NCI-H187 (cell line): ENCODE measurements at places on chromosomes 3 and 15.
A peak's percentile ranks its signal among the peaks of the same experiment; 100 is the strongest.

- no peak for DNase-seq
These were observed 581 bp downstream of the IP6K1 start for GRCh38 chr3:49785565-49786356.

DNA sequence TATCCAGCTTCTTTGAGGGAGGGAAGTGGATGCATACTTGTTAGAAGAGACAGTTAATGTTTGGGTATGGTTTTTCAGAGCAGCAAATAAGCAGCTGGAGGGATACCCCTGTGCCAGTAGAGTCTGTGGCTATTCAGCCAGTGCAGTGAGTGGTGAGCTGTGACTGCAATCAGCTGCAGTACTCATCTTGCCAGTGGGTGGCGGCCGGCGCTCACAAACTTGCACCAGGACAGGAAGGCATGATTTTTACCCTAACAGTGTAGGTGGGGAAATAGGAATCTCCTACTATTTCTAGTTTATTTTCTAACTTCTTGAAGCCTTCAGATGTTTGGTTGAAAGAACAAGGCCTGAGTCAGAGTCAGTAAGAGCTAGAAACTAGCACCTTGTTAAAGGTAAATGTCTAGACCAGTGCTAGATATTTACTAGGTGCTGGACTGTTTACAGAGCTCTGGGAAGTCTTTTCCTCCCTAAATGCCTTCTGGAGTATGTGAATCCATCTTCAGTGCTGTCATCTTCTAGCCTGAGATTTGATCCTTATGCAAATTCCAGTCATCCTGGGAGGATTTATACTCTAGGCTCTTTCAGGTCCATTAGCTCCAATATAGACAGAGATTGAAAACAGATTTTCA, 23.6 kb downstream of the TIMP4 start:
- no peak for DNase-seq

GRCh38 chr15:58564981-58565380, 133.2 kb downstream of the LIPC start:
- DNase-seq = no peak

DNA sequence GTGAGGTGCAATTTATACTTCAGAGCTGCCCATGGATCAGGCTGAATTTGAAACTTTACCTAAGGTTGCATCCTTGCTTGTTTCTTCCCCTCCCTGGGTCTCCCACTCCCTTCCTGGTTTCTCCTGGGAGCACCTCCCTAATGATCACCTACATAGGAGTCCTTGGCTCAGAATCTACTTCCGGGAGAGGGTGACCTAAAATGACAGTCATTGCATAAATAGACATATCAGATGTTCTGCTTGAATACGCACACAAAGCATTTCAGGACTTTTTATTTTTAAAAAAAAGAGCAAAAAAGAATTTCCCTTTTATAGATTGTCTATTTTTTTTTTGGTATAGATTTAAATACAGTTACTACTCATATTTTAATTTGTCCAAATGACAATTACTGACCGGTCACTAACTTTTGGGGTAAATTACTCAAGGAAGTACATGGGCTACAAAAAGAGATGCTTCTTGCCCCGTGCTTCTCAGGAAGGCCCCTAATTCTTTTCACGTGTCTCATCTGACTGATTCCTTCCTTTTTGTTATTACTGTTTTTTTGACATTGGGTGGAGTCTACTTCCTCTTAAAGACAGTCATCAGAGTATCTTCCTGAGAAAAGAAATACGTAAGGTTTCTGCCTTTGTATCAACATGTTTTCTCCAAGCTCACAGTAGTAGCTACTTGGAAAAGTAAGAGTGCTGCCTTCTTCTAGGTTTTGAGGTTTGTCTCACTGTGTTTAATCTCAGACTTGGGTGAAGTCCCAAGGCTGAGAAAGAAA, 4.9 kb upstream of the MYZAP start:
- no peak for DNase-seq

- no peak for DNase-seq
These were observed 545.6 kb upstream of the ZNF385D start for GRCh38 chr3:22296601-22297000.

- no peak for DNase-seq
These were observed 96.2 kb downstream of the OCA2 start for GRCh38 chr15:28002867-28003266.

GRCh38 chr15:96838081-96838480, 507.6 kb downstream of the NR2F2 start:
- DNase-seq = no peak

DNA sequence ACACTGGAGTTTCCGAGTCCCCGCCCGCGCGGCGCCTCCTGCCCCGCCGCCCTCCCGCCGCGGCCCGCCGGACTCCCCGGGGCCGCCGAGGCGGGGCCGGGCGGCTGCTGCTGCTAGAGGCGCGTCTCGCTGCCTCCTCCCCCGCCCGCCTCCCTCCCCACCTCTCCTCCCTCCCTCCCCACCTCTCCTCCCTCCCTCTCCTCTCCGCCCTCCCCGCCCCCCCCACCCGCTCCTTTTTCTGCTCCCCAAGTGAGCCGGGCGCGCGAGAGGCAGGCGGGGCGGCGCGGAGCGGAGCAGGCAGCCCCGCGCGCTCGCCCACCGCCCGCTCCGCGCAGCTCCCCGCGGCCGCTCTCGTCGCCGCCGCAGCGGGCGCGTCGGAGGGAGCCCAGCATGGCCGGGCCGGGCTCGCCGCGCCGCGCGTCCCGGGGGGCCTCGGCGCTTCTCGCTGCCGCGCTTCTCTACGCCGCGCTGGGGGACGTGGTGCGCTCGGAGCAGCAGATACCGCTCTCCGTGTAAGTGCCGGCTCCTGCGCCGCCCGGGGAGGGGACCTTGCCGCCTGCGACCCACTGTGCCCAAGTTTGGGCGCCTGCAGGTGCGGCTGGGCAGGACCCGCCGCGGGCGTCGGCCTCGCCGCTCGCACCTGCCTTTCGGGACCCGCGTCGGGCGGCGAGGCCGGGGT, at the start of gene CACNA2D3:
Gene CACNA2D3 (plus strand): TSS at position 229 of the 679 bp plus-strand sequence.
- peak; percentile 47 for DNase-seq

GRCh38 chr3:160874736-160875135, 118.7 kb downstream of the PPM1L start:
- DNase-seq = no peak

DNA sequence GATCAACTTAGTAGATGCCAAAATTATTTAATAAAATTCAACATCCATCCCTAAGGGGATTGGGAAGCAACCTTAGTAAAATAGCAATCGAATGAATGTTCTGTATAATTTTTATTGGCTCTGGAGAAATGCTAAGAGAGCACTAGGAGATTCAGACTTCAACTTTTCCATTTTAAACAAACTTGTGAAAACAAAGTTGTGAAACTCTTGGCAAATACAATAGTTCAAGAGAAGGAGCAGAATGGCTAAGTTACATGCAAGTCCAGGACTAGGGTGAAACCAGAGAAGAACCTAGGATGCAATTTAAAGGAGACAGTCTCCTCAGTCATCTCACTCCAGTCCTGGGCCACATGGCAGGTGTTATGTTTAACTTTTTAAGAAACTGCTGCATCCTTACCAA, 16.7 kb upstream of the ZNF280D start:
- no peak for DNase-seq

DNA sequence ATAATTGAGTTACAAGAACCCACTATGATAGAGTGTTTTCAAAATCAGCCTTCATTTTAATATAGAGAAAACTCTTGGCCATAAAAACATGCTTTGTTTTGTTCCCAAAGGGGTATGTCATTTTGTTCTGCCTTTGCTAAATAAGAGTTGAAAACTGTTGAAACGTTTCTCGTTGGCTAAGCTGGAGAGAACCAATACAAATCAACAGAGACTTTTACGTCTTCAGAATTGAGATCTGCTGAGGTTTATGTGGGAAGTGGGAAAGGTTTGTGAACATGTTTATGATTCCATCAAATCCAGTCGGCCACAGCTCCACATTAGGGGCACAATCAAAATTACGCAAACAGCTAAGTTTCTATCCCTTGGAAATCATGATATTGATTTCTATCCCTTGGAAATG, 102.0 kb downstream of the IGF2BP2 start:
- no peak for DNase-seq

DNA sequence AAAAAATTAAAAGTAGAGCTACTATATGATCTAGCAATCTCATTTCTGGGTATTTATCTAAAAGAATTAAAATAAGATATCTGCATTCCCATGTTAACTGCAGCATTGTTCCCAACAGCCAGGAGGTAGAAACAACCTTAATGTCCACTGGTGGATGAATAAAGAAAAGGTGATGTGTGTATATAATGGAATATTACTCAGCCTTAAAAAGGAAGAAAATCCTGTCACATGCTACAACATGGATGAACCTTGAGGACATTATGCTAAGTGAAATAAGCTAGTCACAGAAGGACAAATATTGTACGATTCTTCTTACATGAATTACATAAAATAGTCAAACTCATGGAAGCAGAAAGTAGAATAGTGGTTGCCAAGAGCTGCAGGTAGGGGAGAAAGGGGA, 119.4 kb upstream of the BHLHE40 start:
- DNase-seq = no peak

DNA sequence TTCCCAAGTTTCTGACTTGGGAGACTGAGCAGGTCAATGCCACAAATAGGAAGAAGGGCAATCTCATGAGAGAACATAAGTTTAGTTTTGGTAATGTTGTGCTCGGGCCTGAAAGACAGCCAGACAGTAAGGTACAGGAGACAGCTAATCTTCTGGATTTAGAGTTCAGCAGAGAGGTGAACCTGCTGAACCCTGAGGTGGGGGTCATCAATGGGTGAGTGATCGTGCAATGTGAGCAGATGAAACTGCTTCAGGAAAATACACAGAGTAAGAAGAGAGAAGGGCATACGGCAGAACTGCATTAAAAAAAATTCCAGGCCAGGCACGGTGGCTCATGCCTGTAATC, 23.3 kb downstream of the RUBCN start:
- DNase-seq = no peak

DNA sequence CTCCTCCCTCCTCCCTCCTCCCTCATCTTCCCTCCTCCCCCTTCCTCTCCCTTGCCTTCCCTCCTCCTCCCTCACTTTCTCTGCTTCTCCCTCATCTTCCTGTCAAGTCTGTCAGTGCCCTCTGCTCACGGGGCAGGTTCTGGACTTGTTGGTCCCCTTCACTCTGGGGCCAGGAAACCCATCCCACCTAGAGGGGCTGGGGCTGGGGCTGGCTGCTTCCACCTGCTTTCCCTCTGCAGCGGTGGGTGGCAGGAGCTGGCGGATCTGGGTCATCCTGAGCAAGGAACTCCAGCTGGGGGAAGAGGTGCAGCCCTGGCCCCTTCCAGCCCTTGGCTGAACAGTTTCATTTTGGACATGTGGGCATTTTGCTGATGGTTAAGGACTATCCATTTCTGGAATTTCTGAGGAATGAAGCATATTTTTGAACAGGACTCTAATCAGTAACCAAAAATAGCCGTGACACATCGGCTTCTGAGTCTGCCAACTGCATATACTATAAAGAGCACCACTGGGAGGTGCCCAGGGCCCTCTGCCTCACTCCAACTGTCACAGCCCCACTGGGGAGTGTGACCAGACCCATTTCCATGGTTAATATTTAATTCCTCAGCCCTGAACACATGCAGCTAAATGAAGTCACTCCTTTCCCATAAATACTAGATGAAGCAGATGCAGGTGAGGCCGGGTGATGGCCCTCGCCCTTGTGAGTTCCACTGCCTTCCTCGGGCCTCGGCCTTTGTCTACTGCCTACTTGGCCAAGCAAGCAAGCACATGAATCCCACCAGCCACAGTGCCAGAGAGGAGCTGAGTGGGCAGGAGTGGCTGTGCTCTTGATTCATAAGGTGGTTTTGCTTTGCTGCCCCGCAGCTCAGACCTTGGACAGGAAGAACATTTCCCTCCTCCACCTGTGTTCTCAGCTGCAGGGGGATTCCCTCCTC, 39.8 kb downstream of the CHDH start:
- no peak for DNase-seq

DNA sequence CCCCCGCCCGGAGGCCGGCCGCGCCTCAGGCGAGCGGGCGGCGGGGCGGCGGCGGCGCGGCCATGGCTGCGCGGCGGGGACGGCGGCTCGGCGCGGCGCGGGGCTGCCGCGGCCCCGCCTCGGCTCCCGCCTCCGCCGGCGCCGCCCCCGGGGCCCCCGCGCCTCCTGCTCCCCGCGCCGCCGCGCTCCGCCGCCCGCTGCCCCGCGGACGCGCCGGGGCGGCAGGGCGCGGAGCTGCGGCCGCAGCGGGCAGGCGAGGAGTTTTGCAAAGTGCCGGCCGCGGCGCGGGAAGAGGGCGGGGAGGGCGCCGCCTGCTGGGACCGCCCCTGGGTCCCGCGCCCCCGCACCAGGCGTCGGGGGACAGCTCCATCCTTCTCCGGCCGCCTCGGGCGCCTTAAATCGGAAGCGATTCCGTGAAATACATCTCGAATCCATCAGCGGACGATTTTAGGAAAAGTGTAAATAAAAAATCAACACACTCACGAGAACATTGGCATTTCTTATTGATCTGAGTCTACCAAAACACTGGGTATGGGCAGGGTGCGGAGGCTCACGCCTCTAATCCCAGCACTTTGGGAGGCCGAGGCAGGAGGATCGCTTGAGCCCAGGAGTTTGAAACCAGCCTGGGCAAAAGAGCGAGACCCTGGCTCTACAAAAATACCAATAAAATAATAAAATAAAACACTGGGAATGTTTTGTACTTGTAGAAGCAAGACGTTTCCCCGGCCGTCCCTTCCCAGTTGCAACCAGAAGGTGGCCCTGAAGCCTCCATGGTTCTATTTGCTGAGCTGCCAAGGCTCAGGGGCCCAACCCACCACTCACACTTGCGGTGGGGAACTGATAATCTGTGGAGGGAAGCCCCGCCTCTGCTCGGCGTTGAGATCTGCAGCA, 136.9 kb downstream of the NUP210 start:
- no peak for DNase-seq

- no peak for DNase-seq
These were observed 143.4 kb downstream of the FEZF2 start for GRCh38 chr3:62229908-62230307.

DNA sequence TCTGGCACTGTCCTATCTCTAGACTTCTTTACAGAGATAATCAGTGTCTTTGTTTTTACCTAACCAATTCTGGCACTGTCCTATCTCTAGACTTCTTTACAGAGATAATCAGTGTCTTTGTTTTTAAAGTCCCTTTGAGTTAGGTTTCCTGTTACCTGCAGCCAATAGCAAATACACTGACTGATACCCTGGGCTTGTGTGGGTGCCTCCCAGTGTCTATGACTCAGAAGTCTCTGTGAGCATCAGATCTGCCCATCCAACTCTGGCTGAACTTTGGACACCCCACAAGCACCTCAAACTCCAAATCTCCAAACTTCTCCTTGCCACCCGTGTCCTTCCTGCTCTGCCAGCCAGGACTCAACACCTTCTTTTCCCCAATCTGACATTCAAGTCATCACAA, 30.4 kb downstream of the SLC41A3 start:
- DNase-seq = no peak

GRCh38 chr15:98308117-98308516, 340.2 kb upstream of the IGF1R start:
- no peak for DNase-seq

GRCh38 chr15:25882466-25882865, 19.3 kb upstream of the ATP10A start:
- DNase-seq = no peak

- DNase-seq = no peak
These were observed 61.2 kb upstream of the PROK2 start for GRCh38 chr3:71846185-71846584.

- no peak for DNase-seq
These were observed 161.9 kb downstream of the FNDC3B start for GRCh38 chr3:172201136-172201869.

- no peak for DNase-seq
These were observed 50.7 kb downstream of the SST start for GRCh38 chr3:187619461-187619860.

GRCh38 chr3:134445636-134446035, 40.1 kb downstream of the ANAPC13 start:
- no peak for DNase-seq
